Stimulated activated naive CD4-positive, alpha-beta T cell (primary cell): ENCODE measurements at places on chromosomes 3 and 15.

GRCh38 chr15:29924750-29925149 is 102.5 kb upstream of the TJP1 start:
- DNase-seq, result no peak

- DNase-seq, result no peak
Observed at GRCh38 chr15:52076889-52077781, 35.4 kb downstream of the BCL2L10 start.

GRCh38 chr3:148772361-148772760 is 55.2 kb upstream of the CPB1 start:
- DNase-seq, result no peak

GRCh38 chr3:12150112-12150511 is 8.6 kb downstream of the TIMP4 start:
- no peak for DNase-seq

DNA sequence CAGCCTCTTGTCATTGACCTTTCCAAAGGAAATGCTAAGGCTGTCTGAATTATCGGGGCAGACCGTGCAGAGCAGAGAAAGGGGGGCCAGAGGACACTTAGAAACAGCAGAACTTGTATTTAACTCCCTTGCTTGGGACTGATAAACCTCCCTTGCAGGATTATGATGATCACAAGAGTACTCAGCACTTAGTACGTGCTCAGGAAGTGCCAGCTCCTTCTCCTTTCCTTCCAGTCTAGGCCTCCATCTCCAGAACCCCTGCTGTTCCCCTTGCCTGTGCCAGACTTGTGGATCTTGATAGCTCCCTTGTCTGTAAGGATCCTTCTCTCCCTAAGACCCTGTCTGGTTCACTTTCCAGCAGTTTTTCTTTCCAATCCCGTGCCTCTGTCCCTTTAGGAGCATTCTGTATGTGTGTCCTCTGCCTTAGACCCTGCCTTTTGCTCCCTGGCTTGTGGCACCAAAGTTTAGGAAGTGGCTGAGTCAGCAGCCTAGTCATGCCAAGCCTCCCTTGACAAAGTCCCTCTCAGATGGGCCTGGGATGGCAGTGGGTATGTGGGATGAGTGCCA is 747 bp downstream of the SORD start:
- DNase-seq, result peak; percentile 35

DNA sequence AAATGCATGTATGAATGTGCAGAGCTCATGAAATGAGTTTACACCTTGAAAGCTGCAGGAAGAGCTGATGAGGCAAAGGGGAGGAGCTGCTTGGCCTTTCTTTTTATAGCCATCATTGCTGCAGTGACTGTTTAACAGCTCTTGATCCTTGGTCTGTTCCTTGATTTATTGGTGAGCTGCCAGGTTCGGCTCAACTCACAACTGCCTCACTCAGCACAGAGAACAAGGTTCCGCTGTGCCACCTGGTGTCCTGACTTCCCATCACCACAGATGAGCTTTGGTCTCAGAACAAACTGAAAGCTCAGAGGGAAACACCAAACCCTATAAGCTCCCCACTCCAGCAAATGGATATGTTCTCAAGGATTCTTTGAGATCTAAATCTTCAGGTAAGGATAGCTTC is 626.1 kb downstream of the MAGI1 start:
- DNase-seq, result no peak
